SHP77 (cell line): ENCODE measurements at places on chromosomes 4 and X.

- no peak for DNase-seq
Measured at GRCh38 chr4:90958256-90958895, 831.2 kb downstream of the CCSER1 start.

GRCh38 chr4:5027346-5027745 is 8.1 kb upstream of the CYTL1 start:
- DNase-seq, result no peak

DNA sequence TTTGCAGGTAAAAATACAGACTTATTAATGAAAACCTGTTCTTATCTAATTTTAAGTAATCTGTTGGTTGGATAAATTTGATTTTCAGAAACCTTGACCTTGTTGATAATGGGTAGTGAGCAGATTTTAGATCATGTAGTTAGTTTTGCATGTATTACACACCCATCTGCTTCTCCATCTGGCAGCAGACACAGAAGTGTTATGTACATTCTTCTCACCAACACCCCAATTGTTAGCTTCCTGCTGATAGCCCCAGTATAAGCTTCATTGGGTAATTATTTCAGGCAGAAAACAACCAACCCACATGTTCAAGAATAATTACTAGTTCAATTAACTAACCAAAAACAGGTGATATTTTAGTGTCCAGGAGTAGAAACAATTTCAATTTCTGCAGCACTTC is 1740.5 kb upstream of the AGA start:
- no peak for DNase-seq

GRCh38 chr4:2069986-2070385 is 10.9 kb downstream of the NAT8L start:
- no peak for DNase-seq
